Cortex of kidney (tissue), 1 donor: ENCODE measurements at places on chromosomes 6 and 20.

GRCh38 chr20:36775826-36776225 lies 2.3 kb upstream of the DSN1 start:
- no peak for DNase-seq

DNA sequence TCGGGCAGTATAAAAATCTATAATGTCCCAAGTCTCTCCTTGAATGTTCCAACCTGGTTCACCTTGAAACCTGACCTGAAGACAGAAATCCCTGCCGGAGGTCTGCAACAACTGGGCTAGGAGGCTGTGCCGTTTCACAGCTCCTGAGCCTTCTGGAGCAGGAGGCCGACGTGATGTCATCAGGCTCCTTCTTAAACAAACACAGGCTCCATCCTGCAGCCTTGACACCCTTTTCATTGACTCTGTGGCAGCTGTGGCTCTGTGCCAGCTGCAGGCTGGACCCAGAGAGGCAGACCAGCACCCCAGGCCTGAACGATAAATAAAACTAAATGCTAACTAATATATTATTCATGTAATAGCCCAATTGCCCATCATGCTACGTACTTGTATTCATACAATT lies 483.9 kb downstream of the CD83 start:
- no peak for DNase-seq

- DNase-seq, result no peak
Observed at GRCh38 chr6:79196912-79197311, 37.6 kb downstream of the HMGN3 start.

DNA sequence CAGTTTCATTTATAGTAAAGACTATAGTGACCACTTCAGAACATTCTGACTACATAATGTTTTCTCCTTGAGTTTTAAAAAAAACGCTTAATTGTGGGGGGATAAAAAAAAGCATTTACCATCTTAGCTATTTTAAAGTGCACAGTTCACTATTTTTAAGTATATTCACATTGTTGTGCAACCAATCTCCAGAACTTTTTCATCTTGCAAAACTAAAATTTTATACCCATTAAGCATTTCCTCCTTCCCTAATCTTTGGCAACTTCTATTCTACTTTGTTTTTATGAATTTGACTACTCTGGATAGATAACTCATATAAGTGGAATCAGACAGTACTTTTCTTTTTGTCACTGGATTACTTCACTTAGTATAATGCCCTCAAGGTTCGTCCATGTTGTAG lies 62.3 kb downstream of the FKBP5 start:
- DNase-seq, result no peak

- no peak for DNase-seq
Observed at GRCh38 chr6:109349419-109349987, 32.8 kb downstream of the CD164 start.

DNA sequence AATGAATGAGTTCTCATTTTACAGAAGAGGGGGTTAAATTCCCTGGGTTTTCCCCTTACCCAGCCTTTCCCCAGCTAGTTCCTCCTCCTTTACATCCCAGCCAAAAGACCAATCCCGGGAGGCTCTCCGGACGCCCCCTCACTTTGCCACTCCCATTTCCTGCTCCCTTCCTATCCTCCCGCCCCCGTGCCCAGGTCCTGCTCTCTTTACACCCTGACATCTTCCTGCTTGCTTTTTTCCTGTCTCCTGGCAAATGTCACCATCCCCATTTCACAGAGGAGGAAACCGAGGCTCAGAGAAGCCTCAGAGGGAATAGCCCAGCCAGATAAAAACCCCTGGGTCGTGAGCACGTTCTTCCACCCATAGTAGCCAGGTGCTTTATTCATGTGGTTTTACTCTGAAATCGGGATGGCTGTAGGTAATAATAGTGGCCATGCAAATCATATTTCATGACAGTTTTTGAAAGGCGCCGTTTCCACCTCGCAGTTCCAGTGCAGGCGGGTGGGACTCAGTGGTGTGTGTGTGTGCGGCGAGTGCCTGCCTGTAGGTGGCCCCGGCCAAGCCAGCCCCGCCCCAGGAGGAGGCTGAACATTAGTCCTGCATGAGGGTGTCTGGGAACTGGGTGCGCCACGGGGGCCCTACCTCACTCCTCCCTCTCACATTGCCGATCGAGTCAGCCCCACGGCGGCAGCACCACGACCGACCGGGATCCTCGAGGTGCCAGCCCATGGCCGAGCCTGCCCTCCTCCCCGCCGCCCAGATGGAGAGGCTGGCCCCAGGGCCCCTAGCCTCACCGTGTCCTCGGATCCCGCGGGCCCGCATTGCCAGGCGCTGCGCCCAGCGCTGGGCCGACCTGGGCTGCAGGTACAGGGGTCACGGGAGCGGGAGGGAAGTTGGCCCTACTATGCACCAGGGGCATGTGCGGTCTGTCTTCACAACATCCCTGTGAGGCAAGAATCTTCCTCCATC lies at the start of gene ARHGAP40:
Gene ARHGAP40, plus strand, starts transcription at position 594 of the 969 bp plus-strand sequence.
- no peak for DNase-seq

DNA sequence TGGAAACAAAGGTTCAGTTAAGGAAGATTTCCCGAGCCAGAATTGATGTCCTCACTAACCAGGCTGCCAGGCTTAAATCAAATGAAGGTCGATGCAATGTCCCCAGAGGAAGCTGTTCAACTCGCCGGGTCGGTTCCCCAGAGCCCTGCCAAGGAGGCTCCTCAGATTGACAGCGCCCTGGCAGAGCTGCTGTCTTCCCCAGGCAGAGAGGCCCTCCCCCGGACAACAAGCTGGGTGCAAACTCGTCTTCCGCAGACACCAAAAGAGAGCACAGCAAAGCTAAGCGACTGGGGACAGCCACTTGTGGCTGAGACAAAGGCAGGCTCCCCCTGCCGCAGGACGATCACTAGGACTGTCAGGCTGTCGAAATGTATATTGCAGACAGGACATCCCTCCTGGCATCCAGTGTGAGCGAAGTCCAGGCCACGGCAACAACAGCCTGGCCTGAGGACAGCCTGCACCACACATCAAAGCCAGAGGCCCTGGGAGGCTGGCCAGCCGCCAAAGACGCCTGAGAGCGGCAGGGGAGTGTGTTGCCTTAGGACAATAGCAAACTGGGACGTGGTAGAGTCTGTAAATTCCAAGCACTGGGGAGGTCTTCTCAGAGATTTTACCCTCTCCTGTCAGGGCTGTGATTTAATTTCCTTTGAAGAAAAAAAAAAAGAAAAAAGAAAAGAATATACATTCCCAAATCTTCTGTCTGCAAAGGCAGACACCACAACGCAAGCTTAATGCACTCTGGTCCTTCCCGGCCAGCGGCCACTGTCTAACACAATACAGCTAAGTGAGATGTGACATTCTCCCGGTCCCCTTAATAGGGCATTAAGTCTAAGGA lies 99.1 kb downstream of the HIVEP2 start:
- DNase-seq, result no peak

DNA sequence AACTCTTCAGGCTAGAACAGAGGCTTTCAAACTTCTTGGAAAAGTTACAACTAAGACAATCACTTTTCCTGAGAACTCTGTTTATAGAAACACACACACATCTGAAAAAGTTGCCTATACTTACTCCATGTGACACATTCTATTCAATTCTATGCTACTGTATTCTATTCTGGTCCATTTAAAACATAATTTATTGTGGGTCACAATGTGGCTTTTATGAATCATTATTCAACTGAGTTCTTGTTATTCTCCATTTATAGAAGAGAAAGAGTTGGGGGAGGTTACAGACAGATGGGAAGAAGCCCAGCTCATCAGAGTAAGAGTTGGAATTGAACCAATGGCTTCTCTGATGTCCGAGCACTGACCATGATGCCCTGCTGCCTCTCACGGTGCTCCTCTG lies 21.6 kb upstream of the BCAS1 start:
- no peak for DNase-seq

GRCh38 chr20:13650474-13650873 lies 11.7 kb upstream of the TASP1 start:
- DNase-seq, result no peak

DNA sequence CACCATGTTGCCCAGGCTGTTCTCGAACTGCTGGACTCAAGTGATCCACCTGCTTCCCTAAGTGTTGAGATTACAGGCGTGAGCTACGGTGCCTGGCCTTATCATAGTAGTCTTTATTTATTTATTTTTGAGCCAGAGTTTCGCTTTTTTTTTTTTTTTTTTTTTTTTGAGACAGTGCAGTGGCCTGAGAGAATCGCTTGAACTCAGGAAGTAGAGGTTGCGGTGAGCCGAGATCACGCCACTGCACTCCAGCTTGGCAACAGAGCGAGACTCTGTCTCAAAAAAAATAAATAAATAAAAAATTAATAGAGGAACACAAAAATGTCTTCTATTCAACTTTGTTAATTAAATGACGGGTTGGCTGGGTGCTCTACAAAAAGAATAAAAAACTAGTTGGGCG lies 12.9 kb downstream of the MAPRE1 start:
- no peak for DNase-seq

- no peak for DNase-seq
Observed at GRCh38 chr6:169243661-169244060, 10.0 kb downstream of the THBS2 start.

GRCh38 chr6:138691595-138692057 lies 81.9 kb upstream of the CCDC28A start:
- no peak for DNase-seq

- DNase-seq, result no peak
Observed at GRCh38 chr6:41682497-41683272, 44.4 kb downstream of the MDFI start.

DNA sequence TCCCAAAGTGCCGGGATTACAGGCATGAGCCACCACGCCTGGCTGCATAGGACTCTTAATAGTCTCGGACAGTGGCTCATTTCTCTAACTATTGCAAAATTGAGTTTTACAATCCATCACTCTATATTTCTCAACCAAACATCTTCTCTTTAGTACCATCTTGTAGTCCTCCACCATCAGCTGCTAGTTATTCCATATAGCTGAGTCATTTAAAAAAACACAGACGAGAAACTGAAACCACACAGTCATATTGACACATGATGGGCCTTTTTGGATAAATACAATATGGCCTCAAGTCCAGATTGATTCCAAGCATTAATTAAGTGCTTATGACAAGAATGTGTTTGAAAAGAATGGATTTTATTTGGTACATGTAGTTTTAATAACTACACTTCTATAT lies 599.1 kb downstream of the MEI4 start:
- DNase-seq, result no peak

- no peak for DNase-seq
Observed at GRCh38 chr20:58697201-58697866, 4.7 kb downstream of the NPEPL1 start.

GRCh38 chr6:2117447-2117846 lies 128.0 kb downstream of the GMDS start:
- no peak for DNase-seq

DNA sequence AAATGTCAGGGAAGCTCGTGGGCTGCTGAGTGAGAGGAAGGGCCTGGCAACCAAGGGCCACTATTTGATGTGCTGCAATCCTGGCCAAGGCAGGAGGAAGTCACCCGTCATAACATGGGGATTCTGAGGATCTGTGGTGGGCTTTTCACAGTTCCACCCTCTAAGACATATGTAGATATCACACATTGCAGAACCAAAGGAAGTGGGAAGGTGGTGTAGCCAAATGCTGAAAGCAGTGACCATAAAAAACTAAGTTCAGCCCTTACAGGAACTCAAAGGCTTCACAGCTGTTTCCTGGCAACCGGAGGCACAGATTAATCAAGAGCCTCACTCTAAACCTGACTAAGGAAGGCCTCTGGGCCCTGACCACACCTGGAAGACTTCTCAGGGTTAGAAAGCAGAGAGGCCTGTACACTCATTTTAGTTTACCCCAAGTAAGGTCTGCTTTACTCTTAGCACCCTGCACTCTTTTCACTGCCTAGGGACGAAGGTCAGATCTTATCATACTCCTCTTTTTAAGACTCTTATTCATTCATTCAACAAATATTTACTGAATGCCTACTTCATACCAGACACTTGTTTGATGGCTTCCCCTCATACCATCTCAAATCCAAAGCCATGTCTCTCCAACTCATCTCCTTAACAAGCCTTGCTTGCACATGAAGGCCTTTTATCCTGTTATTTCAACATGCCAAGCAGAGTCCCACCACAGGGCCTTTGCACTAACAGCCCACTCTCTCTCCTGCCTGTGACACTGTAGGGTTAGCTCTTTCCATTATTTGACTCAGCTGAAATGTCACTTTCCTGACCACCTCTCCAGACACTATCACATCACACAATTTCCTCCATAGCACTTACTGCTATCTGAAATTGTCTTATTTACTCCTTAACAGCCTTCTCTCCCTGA lies 2.6 kb downstream of the UBE2V1 start:
- no peak for DNase-seq

- DNase-seq, result no peak
Observed at GRCh38 chr6:31405996-31406395, 2.6 kb downstream of the MICA start.

DNA sequence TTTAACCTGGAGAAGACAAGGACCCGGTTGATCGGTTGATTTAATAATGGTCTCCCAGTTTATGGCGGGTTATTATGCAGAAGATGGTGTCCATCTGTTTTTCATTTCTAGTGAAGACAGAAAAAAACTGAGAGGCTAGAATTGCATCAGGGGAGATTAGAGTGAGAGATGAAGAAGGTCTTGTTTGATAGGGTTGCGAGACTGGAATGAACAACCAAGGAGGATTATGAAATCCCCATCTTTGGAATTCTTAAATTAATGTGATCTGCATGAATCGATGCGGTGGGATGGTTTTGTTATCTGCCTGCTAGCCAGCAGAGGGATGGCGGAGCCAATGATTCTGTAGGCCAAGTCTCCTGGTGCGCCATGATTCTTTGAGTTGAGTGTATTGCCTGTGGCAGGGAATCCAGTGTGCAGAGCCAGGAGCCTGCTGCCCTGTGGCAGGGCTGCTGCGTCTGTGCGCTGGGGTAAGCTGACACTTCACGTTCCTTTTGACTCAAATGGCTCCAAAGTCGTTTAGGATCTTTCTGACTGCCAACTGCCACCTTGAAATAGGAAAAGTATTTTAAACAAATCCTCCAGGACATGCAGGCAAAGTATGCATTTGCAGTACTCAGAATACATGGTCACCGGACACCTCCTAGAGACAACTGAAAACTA lies 200.1 kb downstream of the CLIC5 start:
- no peak for DNase-seq

GRCh38 chr6:155187994-155188706 lies 75.7 kb upstream of the CLDN20 start:
- no peak for DNase-seq

DNA sequence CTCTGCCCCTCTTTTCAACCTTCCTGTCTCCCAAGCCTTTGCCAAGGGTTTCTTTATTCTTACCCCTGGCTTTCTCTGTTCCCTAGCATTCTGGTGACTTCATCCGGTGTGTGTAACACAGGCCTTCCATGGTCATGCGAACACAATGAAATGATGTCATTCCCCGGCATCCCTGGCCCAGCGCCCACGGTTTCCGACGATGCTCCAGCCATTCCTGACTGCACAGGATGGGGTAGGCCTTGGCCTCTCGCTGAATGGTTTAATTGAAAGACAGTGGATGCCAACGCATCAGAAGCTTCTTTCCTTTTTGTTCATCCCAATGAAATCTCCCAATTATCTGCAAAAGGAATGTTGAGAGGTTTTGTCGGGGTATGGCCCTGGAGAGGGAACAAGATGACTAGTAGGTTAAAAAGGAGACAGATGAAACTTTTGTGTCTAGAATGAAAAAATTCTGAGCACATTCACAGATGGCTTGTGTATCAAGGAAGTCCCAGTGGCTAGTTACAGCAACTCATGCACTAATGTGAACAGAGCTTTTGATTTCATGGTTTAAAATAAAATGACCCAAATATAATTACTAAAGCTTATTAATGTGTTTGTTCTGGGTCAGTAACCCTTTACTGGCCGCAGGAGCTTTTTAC lies 655.0 kb downstream of the QKI start:
- DNase-seq, result no peak

- no peak for DNase-seq
Observed at GRCh38 chr20:41697861-41698559, 79.8 kb upstream of the CHD6 start.
